ENCODE measurements at places on chromosomes 1 and 21.

GRCh38 chr1:110706621-110707020 is 31.9 kb upstream of the KCNA3 start:
- no peak for DNase-seq

GRCh38 chr1:33599516-33600115 is 127.2 kb downstream of the ZSCAN20 start:
- no peak for DNase-seq

- no peak for DNase-seq
Measured at GRCh38 chr1:209267968-209268367, 315.5 kb upstream of the CAMK1G start.

DNA sequence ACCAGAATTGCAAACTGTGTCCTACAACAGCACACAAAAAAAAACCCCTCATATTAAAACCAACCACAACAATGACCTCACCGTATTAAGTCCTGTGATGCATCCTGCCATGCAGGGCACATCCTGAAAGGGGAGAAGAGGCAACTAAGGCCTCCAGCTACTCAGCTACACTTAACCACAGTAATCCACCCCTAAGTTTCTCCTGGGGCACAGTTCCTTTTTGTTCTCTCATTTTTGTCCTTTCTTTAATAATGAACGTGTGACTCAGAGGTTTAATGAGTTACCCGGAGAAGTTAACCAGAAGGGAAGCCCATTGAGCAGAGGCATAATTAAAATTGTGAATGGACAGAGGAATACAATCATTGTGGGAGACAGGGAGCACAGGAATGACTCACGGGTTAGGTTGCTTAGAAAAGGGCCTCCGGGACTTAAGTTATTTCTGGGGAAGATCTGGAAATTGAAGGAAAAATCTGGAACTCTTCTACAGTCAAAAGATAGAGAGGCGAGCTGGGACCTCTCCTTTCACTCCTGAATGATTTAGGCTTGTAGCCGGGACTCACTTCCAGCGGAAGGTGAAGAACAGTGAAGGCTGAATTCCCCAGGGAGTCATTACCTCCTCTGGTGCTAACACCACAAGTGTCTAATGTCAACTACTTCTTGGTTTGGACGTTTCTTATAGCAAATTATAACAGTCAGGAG is 36.9 kb upstream of the HIVEP3 start:
- no peak for DNase-seq

- no peak for DNase-seq
Measured at GRCh38 chr1:234218078-234218477, 155.2 kb upstream of the COA6 start.

GRCh38 chr1:21338573-21339355 is 48.5 kb upstream of the ECE1 start:
- no peak for DNase-seq

DNA sequence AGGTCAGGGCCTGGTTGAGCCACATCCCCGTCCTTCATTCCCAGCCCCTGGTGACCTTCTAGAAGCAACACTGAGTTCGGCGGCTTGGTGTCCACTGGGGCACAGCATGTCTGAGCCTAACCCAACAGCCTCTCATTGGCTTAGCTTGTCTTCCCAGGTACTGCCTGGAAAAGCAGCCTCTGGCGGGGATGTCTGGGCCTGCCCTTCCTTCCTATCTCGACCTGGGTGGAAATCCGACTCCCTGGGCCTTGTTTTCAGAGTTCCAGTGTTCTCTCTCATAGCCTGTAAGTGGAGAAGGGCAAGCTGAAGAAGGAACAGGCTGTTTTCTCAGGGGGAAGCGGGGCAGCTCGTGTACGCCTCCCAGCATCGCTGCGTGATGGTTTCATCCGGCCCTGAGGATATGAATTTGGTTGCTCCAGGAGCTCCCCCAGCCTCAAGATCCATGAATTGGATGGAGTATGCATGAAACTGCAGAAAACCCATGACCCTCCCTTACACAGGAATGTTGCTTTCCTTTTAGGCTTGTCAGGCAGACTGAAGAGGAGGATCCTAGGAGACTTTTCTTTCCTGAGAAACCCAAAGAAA is 116.5 kb upstream of the IRF2BP2 start:
- DNase-seq, result no peak

DNA sequence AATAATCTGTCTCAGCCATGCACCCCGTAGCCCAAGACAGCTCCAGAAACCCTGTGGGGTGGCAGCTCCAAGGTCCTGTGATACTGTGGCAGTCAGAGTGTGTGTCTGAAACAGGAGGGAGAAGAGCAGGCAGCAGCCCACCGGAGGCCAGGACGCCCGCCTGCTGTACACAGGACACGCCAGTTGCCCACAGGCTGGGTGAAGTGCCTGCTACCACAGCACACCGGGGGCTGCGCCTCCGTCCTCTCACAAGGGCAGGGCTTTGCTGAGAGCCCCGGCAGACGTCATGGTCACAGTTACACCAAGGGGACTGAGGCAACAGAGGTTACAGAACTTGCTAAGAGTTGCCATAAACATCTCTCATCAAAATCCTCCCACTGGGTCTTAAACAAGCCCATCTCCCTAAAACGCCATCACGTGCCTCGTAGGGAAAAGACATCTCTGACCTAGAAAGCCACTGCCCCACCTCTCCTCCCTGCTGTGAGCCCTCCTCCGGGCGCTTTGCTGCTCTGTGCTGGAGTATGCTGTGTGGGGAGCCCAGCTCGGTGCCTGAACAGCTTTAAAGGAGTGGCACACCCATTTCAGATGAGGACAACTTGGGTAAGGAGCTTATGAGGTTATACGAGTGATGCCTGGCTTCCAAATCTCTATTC is 5.3 kb downstream of the C1orf174 start:
- DNase-seq, result no peak

GRCh38 chr1:180119837-180120236 is 34.8 kb upstream of the QSOX1 start:
- no peak for DNase-seq

GRCh38 chr21:21750124-21750825 is 752.1 kb downstream of the NCAM2 start:
- no peak for DNase-seq

GRCh38 chr1:111784273-111784901 is 28.7 kb downstream of the DDX20 start:
- no peak for DNase-seq

DNA sequence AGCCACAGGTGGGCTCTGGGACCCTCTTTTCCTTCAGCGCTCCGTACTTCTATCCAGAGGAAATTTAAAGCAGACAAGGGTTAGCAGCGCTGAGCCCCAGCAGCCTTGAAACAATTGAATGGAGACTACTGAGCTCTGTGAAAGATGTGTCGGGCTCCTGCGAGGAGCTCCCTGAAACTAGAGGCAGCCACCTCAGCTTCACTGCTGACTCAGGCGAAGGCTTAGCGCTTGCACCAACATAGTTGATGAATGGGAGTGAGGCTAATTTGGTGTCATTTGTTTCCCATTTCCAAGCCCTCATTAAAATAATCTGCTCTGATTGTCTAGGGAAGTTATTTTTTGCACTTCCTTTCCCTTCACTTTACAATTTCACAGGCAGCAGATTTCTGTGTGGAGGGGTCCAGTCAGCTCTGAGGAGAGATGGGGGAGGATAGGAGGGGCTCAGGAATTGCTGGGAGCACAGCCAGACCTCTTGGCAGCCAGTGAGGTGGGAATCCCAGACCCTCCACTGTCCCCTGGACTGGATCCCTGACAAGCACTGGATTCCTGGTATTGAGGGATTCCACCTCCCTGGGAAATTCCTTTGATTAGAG is 398.9 kb upstream of the PLXNA2 start:
- no peak for DNase-seq

- peak; percentile 63 for DNase-seq
Measured at GRCh38 chr1:179706339-179706941, 36.7 kb upstream of the FAM163A start.

DNA sequence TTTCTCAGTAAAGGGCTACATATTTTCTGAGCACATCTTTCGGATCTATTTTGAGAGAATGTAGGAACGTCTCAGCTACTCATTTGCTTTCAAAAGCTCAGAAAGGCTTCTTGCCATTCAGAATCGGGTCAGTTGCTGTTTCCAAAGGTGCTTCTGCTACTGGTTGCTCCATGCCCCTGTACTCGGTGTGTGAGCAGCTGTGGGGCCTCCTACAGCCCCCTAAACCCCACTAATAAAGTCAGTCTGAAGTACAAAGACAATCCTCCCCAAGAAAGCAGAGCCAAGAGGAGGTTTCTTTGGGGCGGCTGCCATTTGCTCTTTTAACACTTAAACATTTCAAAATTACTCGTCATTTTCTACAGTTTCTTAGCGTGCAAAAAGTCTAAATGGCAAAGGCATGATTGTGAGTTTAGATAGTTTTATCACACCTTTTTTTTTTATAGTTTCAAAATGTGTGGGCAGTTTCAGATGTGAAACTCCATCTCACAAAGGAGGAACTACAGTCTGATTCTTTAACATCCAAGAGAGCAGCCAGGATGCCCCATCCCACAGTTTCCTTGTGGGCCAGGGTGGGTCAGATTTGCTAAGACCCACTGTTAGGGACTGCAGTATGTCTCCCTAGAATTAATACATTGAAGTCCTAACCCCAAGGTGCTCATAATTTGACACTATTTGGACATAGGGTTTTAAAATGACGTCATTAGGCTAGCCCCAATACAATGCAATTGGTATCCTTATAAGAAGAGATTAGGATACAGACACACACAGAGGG is 4.1 kb downstream of the RUNX1 start:
- no peak for DNase-seq

Measured in activated CD4-positive, alpha-beta T cell treated with anti-CD3 and anti-CD28 coated beads for 4 hours (primary cell).